ENCODE measurements at places on chromosomes 12 and 14.

- DNase-seq = peak; percentile 73
Measured at GRCh38 chr12:52895726-52896189, 9.1 kb downstream of the KRT8 start.

- no peak for DNase-seq
Measured at GRCh38 chr12:132018193-132018916, 68.6 kb downstream of the EP400 start.

DNA sequence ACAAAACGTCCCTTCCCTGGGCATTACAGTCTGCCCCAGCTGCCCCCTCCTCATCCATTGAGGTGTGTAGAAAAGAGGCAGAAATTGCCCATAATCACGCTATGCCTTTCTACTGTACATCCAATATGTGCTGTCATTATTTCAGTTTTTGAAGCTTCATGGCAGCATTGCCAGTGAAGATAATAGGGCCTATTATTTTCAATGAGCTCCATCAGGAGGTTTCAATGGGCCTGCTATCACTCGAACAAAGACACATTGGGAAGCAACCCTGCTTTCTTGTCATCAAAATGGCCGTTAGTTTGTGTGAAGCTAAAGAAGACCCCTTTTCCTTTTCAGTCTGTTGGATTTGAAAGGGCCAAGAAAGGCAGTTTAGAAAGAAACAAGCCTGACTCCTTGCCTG is 653.8 kb downstream of the NOVA1 start:
- DNase-seq = no peak

- no peak for DNase-seq
Measured at GRCh38 chr14:31113794-31114193, 87.6 kb upstream of the STRN3 start.

GRCh38 chr14:93693914-93694313 is 94.4 kb downstream of the PRIMA1 start:
- no peak for DNase-seq

GRCh38 chr12:4221258-4221620 is 52.3 kb upstream of the CCND2 start:
- no peak for DNase-seq

All from stomach (tissue), 19 donors.